ELF-1 (cell line): ENCODE measurements at places on chromosomes 5 and 9.

- no peak for DNase-seq
These were observed 207.0 kb downstream of the DEPDC1B start for GRCh38 chr5:60492958-60493357.

- no peak for DNase-seq
These were observed 34.9 kb downstream of the IRF1 start for GRCh38 chr5:132455614-132456115.

- no peak for DNase-seq
These were observed 574.5 kb upstream of the TLE4 start for GRCh38 chr9:78997296-78997695.

GRCh38 chr9:110932863-110933262 is 105.4 kb downstream of the LPAR1 start:
- no peak for DNase-seq

- DNase-seq, result no peak
These were observed 33.4 kb upstream of the CTSV start for GRCh38 chr9:97072285-97072776.

DNA sequence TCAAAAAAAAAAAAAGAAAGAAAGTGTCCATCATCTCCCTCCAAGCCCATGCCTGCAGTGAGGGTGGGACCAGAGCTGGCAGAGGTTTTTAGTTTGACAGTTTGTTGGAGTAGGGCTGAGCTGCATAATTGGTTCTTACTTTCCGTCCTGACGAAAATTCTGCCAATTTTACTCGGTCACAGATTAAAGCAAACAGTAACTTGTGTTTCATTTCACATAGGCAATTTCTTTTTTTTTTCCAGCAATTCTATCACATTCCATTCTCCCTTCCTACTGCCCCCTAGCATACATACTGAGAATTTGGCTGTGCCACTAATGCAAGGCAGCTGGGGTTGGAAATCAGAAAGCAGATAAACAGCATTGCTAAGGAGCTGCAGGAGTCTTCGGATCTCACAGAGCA is 132.4 kb downstream of the FRMD3 start:
- no peak for DNase-seq

DNA sequence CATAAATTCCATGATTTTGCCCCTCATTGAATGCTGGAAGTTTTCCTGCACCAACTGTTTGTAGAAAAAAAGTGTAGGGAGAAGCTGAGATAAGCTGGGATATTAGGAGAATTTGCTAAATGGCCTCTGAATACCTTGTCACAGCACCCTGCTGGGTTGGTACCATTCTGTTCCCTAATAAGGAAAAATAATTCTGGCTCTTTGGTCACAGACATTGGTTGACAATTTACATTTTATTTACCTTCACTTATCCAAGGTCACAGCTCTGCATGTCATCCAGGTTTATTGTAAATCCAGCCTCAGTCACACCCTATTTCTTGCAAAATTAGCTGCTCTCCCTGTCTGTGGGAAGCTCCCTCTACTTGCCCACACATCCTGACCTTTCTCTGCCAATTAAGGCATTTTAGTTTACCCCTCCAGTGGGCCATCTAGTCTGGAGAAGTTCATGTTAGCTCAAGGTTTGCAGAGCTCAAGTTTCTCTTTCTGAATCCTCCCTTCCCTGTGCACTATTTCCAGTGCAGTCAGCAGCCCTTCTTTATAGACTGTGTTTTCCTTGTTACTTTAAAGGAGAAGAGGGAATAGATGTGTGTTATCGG is 115.4 kb upstream of the NTRK2 start:
- no peak for DNase-seq

GRCh38 chr9:91035825-91036208 is 234.2 kb downstream of the SYK start:
- DNase-seq, result peak; percentile 13

DNA sequence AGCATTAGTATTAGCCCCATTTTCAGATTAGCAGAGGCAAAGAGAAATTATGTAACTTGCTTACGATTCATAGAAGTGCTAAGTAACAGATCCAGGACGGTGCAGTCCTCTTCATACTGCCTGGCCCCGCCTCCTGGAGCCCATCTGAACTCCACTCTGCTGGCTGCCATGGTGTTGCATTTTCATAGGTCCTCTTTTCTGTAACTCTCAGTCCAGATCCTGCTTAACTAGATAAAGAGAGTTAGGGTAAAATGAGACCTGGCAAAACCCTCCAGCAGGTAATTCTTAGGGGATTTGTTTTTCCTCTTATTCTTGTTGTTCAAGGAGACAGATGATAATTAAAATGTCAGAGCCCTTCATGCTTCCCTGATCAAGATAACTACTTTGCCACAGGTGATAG is 135.1 kb upstream of the EFNA5 start:
- DNase-seq, result no peak

GRCh38 chr9:19161257-19162025 is 34.1 kb upstream of the PLIN2 start:
- peak; percentile 55 for DNase-seq

DNA sequence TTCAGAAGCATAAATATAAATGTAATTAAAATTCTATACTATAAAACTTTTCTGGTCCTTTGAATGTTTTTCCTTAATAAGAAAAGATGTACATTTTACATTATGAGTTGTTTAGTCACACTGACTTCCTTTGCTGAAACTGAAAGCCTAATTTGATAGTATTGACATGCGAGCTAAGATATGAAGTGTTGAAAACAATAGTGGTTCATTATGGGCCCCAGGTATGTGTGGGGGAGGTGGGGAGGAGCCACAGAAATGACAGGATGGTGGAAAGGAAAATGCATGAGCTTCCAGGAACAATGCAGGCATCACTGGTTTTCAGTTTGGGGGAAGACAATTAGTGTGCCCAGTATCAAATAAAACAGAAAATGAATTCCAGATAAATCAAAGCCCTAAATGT is 35.4 kb upstream of the RLN1 start:
- no peak for DNase-seq

GRCh38 chr5:168295574-168296201 is 4.2 kb downstream of the WWC1 start:
- DNase-seq, result peak; percentile 90

DNA sequence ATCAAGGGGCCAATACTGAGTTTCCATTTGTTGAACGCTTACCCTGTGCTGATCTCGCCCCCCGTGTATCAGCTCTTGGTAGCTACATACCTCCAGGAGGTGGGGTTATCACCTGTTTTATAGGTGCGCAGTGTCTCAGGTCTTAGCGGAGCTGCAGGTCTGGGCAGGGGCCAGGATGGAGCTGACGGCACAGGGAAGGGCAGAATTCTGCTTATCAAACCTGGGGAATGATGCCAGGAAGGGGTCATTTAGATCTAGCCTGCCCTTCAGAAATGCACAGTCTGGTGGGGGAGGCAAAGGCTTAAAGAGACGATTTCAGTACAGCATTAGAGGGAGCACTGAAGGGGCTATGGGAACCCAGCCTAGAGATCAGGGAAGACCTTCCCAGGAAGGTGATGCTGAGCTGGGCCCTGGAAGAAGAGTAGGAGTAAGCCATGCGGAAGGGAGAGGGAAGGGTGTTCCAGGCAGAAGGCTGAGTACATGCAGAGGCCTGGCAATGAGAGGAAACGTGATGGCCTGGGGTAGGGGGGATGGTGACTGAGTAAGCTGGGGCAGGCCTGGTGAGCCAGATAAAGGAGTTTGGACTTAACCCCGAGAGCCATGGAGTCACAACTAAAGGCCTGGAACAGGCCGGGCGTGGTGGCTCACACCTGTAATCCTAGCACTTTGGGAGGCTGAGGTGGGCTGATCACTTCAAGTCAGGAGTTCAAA is 31.5 kb downstream of the OLFML2A start:
- DNase-seq, result peak; percentile 46

GRCh38 chr5:125499636-125500332 is 753.3 kb upstream of the ZNF608 start:
- DNase-seq, result no peak

DNA sequence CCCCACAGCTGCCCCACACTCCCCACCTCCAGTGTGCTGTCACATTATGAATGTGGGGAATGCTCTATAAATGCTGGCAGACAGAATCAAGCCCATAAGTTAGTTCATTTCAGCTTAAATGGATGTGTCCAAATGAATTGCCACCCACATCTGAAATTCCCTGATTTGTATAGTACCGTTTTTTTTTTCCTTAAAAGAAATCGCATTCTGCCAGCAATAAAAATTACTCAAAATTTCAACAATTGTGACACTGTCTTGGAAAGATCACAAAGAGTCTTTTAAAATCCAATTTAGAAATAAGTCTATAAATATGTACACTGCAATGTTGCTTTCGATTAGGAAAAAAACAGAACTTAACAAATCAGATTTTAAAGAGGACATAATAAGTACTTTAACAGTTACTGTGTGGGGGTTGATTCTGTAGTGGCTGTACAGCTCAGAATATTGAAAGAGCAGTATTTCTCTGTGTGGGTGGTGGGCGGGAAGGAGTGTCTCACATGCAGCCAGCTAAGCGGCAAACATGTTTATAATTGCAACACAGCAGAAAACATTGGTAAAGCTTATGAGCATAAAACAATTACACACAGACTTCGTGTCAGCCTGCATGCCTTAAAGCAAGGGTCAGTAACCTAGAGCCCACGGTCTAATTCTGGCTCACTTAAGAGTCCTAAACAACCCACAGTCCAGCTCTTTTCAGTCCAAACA is 24.9 kb upstream of the CSNK1G3 start:
- no peak for DNase-seq

DNA sequence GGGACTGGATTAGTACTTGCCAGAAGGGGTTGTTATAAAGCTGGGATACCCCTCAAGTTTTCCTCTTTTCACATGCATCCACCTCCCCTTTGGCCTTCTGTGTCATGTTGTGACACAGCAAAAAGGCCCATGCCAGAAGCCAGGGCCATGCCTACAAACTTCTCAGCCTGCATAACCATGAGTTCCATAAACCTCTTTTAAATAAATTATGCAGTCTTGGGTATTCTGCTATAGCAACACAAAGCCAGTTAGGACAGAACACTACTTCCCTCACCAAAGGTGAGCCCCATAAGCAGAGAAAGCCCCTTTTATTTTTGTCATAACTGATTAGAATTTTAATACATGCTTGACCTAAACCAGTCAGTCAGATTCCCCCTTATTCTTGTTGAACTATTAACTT is 801.3 kb downstream of the DNAH5 start:
- DNase-seq, result no peak

GRCh38 chr9:9469271-9469670 is 1143.5 kb downstream of the PTPRD start:
- no peak for DNase-seq

GRCh38 chr9:95629585-95629984 is 112.8 kb upstream of the PTCH1 start:
- DNase-seq, result no peak

GRCh38 chr5:110269478-110270142 is 456.9 kb downstream of the TMEM232 start:
- DNase-seq, result no peak

GRCh38 chr9:120636194-120636957 is 56.4 kb upstream of the CDK5RAP2 start:
- no peak for DNase-seq

- DNase-seq, result no peak
These were observed 24.9 kb downstream of the MAN2A1 start for GRCh38 chr5:109714592-109714991.
